Activated naive CD8-positive, alpha-beta T cell treated with anti-CD3 and anti-CD28 coated beads, Interleukin-2, amount 50 U/mL, for 16 hours (primary cell): ENCODE measurements at places on chromosomes 5 and 9.

DNA sequence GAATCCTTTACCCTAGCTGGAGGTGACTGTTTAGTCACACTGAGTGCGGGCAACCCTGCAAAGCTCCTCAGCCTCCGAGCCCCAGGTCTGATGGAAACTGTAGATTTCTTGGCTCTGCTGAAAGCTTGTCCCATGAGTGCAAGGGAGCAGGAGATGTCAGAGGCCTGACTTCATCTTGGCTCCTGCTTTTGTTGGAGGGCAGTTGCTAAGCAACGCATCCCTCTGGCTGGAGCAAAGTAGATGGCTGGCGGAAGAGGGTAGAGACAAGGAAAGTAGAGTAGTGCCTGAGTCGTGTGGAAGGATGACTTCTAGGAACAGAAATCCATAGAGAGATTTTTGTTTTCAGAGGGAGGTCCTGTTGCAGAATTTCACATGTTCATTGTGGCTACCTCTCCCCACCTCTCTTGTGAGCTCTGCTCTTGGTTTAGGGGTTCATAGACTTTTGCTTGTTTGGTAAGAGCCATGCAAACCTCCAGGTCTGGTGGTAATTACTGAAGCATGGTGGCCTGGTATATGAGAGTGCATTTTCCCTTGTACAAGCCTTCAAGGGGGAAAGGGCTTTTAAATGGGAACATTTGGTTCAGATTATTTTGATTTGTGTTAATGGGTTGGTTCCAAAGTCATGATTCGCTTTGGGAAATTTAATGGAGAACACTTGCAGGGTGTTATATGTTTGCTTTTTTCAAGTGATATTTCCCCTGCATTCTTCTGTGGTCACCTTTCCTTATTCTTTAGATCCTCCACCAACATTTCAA is 71.5 kb downstream of the ARHGAP26 start:
- no peak for DNase-seq

DNA sequence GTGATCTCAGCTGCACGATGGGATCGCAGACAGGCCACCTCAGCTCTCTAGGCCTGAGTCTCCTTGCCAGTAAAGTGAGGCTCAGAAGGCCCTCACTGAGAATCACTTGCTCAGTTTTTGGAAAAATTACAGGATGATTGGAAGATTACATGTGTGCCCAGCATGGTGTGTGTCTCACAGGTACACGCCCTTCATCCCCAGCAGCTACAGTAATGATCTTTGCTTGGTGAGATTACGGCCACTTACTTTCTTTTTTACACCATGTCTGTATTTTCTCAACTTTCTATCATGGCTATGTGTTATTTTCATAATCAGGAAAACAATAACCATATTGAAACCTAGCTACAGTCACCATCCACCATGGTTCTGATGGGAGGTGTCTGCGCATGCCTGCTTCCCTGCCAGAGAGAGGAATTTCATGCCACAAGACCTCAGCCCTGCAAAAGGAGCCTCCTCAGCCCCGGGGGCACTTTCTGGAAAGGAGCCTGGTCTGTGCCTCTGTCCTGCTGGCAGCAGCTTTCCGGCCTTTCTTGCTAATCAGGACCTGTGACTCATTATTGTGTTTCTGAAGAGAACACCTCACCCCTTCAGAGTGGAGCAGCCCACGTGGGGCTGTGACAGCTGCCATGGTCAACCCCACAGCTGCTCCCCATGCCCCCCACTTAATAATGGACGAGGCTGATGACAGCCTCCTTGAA is 64.2 kb upstream of the OLFM1 start:
- no peak for DNase-seq

GRCh38 chr5:172872997-172873491 is 39.0 kb downstream of the ERGIC1 start:
- no peak for DNase-seq

DNA sequence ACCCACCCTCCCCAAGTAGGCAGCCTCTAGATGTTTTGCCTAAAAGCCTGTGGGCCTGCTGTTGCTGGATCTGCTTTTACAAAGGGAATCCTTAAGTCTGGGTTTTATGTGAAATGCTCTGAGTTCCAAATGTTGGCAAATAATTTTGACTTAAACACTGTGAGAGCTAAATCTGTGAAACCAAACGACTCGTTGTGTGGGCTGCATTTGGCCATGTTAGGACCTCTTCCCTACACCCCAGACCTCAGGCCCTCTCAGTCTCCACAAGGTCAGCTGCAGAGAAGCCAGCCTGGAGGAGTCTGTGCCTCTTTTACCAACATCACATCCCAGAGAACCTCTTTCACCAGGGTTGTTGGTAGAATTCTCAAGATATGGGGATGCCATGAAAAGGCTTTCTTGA is 9.4 kb downstream of the LCP2 start:
- DNase-seq = no peak

- DNase-seq = no peak
Observed at GRCh38 chr5:174383210-174384167, 338.0 kb downstream of the NSG2 start.

DNA sequence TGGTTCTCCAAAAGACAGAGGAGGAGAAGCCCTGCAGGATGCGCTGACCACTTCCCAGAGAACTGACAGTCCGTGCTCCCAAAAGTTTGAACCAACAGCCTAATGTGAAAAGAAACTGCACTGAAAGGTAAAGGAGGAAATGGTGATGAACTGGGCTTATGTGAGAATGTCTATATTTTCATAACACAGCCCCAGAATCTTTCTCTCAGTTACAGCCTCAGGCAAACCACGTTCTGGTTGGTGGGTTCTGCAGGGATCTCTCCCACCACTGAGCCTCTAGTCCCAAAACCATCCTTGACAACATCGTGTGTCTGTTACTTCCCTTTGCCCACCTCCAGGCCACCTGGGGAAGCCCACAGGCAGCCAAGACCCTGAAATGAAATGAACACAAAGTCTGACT is 23.9 kb downstream of the SPARC start:
- no peak for DNase-seq

DNA sequence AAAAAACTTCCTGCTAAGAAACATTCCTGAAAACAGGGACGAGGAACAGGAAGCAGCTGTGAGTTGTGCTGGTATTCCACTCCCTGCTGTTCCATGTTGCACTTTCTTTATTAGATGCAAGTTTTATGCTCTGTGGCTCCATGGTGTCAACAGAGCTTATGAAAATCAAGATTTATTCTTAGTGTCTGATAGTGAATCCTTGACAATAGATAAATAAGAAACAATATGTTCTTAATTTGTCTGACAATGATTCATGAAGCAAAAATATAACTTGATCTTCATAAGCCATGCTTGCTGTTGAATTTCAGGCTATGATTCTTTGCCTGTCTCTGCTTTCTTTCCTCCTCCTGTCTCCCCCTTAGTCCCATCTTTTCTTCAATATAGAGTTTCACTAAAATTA is 119.6 kb downstream of the DROSHA start:
- no peak for DNase-seq

GRCh38 chr5:52844885-52845284 is 57.2 kb downstream of the ITGA1 start:
- DNase-seq = no peak

GRCh38 chr5:129459777-129460671 is at the start of gene ADAMTS19:
Gene ADAMTS19 (plus strand): TSS chr5:129460298. CDS start chr5:129460392, 94 bp downstream.
- DNase-seq = no peak

GRCh38 chr9:125749951-125750626 is 2.9 kb downstream of the PBX3 start:
- DNase-seq = no peak

- DNase-seq = no peak
Observed at GRCh38 chr5:65938256-65938655, 11.9 kb downstream of the ERBIN start.

GRCh38 chr5:157535042-157535865 is 40.3 kb downstream of the ADAM19 start:
- no peak for DNase-seq

- no peak for DNase-seq
Observed at GRCh38 chr5:56309262-56309826, 76.2 kb upstream of the ANKRD55 start.

DNA sequence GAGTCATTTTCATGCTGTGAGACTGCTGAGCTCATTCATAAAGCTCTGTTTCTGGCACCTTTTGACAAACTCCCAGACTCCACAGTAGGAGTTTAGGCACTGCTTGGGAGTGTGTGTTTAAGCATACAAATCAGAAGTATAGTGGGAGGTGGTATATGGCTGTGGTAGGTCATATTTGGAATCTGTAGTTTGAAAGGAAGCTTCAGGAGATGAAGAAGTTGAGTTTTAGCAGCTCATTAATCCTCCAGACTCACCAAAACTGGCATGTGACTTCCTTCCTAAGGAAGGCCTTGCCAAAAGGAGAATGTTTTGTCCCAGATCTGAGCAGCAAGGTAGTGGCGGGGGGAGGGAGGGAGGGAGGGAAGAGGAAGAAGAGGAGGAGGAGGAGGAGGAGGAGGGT is 52.8 kb downstream of the SAXO1 start:
- DNase-seq = no peak

GRCh38 chr9:110897943-110898342 is 140.3 kb downstream of the LPAR1 start:
- no peak for DNase-seq

GRCh38 chr5:25849270-25849669 is 1189.1 kb downstream of the CDH9 start:
- no peak for DNase-seq

DNA sequence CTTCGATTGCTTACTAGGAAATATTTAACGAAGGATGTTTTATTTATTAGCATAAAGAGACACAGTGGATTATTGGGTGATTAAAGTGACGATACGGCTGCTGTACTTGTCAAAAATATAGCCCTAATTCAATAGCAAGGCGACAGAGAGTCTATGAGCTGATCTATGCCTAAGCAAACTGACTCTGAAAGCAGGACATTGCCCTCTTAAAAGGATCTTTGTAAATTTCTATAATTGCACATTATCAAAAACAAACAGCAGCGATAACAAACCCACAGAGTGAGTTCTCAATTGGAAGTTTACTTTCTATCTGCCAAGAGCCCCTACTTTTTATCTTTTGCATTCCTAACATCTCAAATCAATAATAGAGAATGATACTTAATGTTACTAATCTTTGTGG is 31.4 kb downstream of the TLX3 start:
- DNase-seq = no peak

GRCh38 chr9:109193974-109194556 is 27.0 kb upstream of the FRRS1L start:
- no peak for DNase-seq

GRCh38 chr9:73775757-73776156 is 624.1 kb downstream of the ANXA1 start:
- DNase-seq = no peak

DNA sequence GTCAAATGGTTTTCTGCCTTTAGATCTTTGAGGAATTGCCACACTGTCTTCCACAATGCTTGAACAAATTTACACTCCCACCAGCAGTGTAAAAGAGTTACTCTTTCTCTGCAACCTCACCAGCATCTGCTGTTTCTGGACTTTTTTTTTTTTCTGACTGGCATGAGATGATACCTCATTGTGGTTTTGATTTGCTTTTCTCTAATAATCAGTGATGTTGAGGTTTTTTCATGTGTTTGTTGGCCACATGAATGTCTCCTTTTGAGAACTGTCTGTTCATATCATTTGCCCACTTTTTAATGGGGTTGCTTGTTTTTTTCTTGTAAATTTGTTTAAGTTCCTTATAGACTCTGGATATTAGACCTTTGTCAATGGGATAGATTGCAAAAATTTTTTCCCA is 129.2 kb upstream of the PTGER4 start:
- no peak for DNase-seq

DNA sequence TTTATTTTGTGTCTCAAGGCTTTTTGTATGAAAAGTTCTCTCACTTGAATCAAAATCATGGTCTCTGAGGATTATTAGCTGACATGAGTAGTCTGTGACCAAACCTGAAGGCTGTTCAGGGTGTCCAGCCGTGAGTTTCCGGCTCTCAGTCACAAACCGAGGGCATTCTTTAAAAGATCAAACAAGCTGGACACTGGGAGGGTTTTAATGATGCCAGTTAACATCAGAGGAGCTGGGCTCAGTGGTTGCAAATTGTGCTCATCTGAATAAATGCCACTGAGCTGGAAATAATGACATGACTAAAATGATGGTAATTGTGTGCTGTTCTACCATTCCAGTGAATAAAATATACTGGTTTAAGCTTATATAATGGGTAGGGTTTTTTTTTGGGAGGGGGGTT is 153.1 kb downstream of the FOCAD start:
- no peak for DNase-seq

DNA sequence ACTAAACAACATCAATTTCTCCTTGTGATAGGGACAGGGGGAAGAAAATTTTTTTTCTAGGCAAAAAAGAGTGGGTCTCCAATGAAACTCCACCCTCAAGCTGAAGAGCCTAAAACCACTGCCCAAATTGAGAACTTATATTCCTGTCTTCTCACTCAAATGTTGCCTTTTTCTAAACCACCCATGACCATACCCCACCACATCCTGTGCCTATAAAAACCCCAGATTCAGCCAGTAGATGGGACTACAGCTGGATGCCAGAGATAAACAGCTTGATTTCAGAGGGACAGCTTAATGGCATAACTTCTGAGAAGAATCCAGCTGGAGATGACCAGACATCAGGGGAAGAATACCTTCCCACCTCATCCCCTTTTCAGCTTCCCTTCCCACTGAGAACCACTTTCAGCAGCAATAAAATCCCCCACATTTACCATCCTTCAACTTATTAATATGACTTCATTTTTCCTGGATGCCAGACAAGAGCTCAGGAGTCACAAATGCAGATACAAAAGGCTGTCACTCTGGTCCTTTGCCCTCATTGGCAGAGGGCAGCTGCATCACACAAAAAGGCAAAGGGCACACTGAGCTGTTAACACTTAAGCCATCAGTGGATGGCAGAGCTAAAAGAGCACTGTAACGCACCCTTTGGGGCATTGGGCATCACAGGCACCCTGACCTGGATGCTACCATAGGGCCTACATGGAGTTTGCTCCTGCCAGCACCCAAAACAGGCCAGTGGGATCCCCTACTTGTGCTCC is 972.5 kb upstream of the CTNND2 start:
- DNase-seq = no peak

DNA sequence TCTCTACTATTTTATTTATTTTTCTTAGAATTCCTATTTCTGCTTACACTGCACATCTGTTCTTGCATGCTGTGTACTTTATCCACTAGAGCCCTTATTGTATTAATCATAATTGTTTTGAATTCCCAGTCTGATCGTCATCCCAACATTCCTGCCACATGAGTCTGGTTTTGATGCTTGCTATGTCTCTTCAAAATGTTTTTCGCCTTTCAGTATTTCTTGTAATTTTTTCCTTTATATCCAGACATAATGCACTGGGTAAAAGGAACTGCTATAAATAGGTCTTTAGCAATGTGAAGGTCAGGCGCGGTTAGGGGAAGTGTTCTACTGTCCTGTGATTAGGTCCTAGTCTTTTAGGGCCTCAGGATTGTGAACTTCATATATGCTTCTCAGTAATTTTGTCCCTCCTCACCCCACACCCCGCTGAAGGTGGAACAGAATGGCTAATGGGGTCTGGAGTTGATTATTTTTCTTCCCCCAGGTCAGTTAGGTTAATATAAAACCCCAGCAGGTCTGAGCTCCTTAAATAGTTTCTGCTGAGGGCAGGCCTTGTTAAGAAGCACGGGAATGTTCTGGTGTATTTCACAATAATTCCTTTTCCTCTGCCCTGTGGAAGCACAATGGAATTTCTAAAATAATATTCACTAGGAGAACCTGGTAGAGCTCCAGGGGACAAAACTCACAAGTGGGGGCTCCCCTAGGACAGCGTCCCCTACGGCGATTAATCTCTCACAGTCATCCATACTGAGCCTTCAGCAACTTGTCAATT is 146.6 kb upstream of the TUT7 start:
- no peak for DNase-seq
